ENCODE measurements at places on chromosomes 6 and 20. TPM values are rescaled to one million over a fixed set of nuclear protein-coding genes. Genes with fewer than 3 reads are reported as not detected.
A peak's percentile ranks its signal among the peaks of the same experiment; 100 is the strongest.

GRCh38 chr20:59010995-59011873 is 4.2 kb upstream of the CTSZ start:
- DNase-seq: no peak
- no peak overlapping the region for H3K4me3 ChIP-seq
- no peaks in the 10 kb centered on the region for H3K27me3 ChIP-seq
- H3K27ac ChIP-seq: no peak overlapping the region
- H3K4me1 ChIP-seq: peaks cover 28% of the 10 kb centered on the region

- H3K36me3 ChIP-seq: peaks cover 28% of the 10 kb centered on the region
- DNase-seq: no peak
- no peak overlapping the region for H3K27ac ChIP-seq
- H3K27me3 ChIP-seq: peaks cover 26% of the 10 kb centered on the region
These were observed 29.7 kb downstream of the SLC12A5 start for GRCh38 chr20:46058599-46059281.

- H3K27ac ChIP-seq: no peak overlapping the region
- peaks cover 31% of the 10 kb centered on the region for H3K4me1 ChIP-seq
- no peaks in the 10 kb centered on the region for H3K27me3 ChIP-seq
These were observed 78.8 kb upstream of the ARID1B start for GRCh38 chr6:156698239-156699016.

- H3K27me3 ChIP-seq: no peaks in the 10 kb centered on the region
- H3K4me1 ChIP-seq: no peaks in the 10 kb centered on the region
- H3K4me3 ChIP-seq: no peak overlapping the region
- no peak for DNase-seq
- H3K36me3 ChIP-seq: no peaks in the 10 kb centered on the region
- no peak overlapping the region for H3K27ac ChIP-seq
These were observed 130.9 kb downstream of the GMPR start for GRCh38 chr6:16369140-16369745.

DNA sequence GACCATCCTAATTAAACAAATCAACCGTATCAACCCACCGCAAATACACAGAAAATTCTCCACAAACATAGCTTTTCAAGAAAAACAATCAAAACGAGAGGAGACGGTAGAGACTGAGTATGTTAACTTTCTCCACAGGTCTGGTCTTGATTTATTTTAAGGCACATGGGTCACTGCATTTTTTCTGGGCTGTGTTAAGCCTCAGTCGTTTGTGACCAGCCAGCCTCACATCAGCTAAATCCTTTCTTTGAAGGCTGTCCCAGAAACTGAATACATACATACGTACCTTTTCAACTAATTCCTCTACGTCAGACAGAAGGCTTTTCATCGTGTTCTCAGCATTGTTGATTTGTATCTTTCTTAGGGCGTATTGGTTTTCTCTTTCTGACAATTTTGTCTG is 69.4 kb downstream of the LAMA4 start:
- no peaks in the 10 kb centered on the region for H3K4me1 ChIP-seq
- H3K4me3 ChIP-seq: no peak overlapping the region
- H3K27ac ChIP-seq: no peak overlapping the region
- H3K36me3 ChIP-seq: no peaks in the 10 kb centered on the region
- DNase-seq: no peak
- H3K27me3 ChIP-seq: peaks cover 2% of the 10 kb centered on the region

GRCh38 chr20:61299618-61300017 is 47.6 kb downstream of the CDH4 start:
- DNase-seq: no peak
- H3K36me3 ChIP-seq: no peaks in the 10 kb centered on the region
- no peak overlapping the region for H3K4me3 ChIP-seq
- no peak overlapping the region for H3K27ac ChIP-seq
- no peaks in the 10 kb centered on the region for H3K27me3 ChIP-seq
- no peaks in the 10 kb centered on the region for H3K4me1 ChIP-seq

- H3K4me1 ChIP-seq: no peaks in the 10 kb centered on the region
- H3K27ac ChIP-seq: no peak overlapping the region
- H3K4me3 ChIP-seq: no peak overlapping the region
- H3K36me3 ChIP-seq: no peaks in the 10 kb centered on the region
- H3K27me3 ChIP-seq: no peaks in the 10 kb centered on the region
These were observed 61.5 kb downstream of the YTHDF1 start for GRCh38 chr20:63154395-63154794.

GRCh38 chr6:167855825-167856425 is 29.2 kb downstream of the AFDN start:
- no peak overlapping the region for H3K4me3 ChIP-seq
- no peaks in the 10 kb centered on the region for H3K4me1 ChIP-seq
- H3K27me3 ChIP-seq: no peaks in the 10 kb centered on the region
- DNase-seq: no peak
- no peak overlapping the region for H3K27ac ChIP-seq
- H3K36me3 ChIP-seq: no peaks in the 10 kb centered on the region

GRCh38 chr6:88547768-88548167 is 381.6 kb upstream of the CNR1 start:
- no peak overlapping the region for H3K27ac ChIP-seq
- H3K4me3 ChIP-seq: no peak overlapping the region
- H3K36me3 ChIP-seq: no peaks in the 10 kb centered on the region
- no peak for DNase-seq

DNA sequence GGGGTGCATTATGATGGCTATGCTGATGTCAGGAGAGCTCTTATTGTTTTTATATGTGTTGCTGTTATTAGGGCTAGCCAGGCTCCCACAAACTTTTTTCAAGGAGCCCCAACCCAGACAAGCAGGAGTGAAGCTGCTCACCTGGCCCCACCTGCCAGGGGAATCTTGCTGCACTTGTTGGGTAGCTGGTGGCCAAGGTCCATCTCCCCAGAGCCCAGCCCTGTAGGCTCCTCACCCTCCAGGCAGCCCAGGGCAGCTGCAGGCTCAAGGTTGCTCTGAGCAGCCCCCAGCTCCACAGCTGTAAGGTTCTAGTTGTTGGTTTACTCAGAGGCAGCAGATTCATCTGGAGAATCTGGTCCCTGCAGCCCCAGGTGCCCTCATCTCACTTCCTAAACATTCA is 46.8 kb upstream of the SIRPA start:
- no peak overlapping the region for H3K4me3 ChIP-seq
- peaks cover 98% of the 10 kb centered on the region for H3K4me1 ChIP-seq
- no peaks in the 10 kb centered on the region for H3K27me3 ChIP-seq
- H3K36me3 ChIP-seq: no peaks in the 10 kb centered on the region
- DNase-seq: no peak

DNA sequence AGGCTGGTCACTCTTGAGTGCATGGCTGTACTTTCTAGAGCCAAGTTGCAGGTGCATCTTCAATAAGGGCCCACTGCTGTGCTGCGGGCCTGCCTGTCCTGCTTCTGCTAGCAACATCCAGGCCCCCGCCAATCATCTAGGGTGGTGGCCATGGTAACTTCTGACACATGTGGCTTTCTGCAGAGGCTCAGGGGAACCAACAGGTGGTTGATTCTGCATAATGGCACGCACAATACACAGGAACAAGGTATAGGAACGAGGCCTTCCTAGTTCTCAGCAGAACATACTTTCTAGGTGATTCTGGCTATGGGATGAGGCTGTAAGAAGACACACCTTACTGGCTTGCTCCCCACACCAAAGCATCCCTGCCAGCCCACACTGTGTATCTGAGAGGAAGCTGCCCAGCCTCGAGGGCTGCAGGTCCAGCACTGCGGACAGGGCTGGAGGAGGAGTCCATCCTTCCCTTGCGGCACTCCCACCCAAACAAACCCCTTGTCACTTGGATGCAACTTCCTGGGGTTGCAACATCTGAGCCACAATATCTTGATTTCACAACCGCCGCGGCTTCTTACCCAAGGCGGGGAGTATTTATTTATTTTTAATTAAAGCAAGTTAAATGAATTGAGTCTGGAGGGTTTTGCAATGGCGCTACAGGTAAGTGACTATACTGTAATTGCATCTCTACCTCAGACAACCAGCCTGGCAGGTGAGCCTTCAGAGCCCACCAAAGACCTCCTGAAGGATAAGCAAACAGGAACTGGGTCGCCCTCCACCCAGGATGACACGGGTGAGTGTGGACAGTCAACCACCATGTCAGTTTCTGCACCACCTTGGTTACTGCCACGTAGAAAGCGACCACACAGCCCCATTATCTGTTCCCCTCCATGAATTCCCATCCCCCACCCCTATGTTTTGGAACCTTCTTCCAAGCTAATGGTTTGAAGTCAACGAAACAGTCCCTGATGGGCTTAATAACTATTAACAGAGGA is 49.6 kb downstream of the SULF2 start:
- H3K4me3 ChIP-seq: peak overlapping the region; percentile 25
- H3K36me3 ChIP-seq: peaks cover 30% of the 10 kb centered on the region
- peak overlapping the region; percentile 91 for H3K27ac ChIP-seq
- DNase-seq: peak; percentile 93

DNA sequence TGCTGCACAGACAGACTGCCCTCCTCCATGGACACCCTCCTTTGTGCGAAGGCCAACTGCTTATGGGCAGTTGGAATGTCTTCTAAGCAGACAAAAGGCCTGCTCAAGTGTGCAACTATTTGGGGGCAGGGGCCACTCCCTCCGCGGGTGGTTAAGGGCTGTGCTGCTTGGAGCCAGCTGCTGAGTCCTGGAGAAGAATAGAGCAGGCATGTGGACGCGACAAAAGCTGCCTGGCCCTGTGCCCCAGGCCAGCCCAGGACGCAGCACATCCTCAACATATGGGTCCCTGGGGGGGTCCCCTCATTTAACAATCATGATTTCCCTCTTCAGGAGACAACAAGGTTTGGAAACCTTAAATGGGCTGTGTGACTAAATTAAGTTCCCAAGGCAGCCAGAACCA is 45.5 kb upstream of the ENTPD6 start:
- H3K4me1 ChIP-seq: peaks cover 10% of the 10 kb centered on the region
- H3K36me3 ChIP-seq: no peaks in the 10 kb centered on the region
- H3K27me3 ChIP-seq: peaks cover 41% of the 10 kb centered on the region
- no peak for DNase-seq

GRCh38 chr20:17825252-17825959 is 125.6 kb downstream of the BANF2 start:
- no peaks in the 10 kb centered on the region for H3K27me3 ChIP-seq
- no peaks in the 10 kb centered on the region for H3K36me3 ChIP-seq
- H3K4me1 ChIP-seq: peaks cover 4% of the 10 kb centered on the region
- DNase-seq: no peak

- peaks cover 22% of the 10 kb centered on the region for H3K4me1 ChIP-seq
- peak; percentile 67 for DNase-seq
- peak overlapping the region; percentile 19 for H3K27ac ChIP-seq
- no peaks in the 10 kb centered on the region for H3K36me3 ChIP-seq
- H3K27me3 ChIP-seq: no peaks in the 10 kb centered on the region
These were observed 8.5 kb upstream of the SOD2 start for GRCh38 chr6:159701413-159701999.

GRCh38 chr6:145547594-145548335 is 187.6 kb downstream of the EPM2A start:
- DNase-seq: no peak
- H3K36me3 ChIP-seq: no peaks in the 10 kb centered on the region
- H3K4me3 ChIP-seq: no peak overlapping the region

GRCh38 chr20:51563486-51564332 is 21.2 kb upstream of the NFATC2 start:
- no peak overlapping the region for H3K4me3 ChIP-seq
- no peaks in the 10 kb centered on the region for H3K36me3 ChIP-seq
- peaks cover 38% of the 10 kb centered on the region for H3K27me3 ChIP-seq
- no peak overlapping the region for H3K27ac ChIP-seq

- H3K36me3 ChIP-seq: no peaks in the 10 kb centered on the region
- H3K4me1 ChIP-seq: peaks cover 76% of the 10 kb centered on the region
- H3K27me3 ChIP-seq: no peaks in the 10 kb centered on the region
These were observed 75.5 kb downstream of the NOL4L start for GRCh38 chr20:32509639-32510066.

RIPOR2 gene
- polyA plus RNA-seq: 179 TPM

NKAPL gene
- polyA plus RNA-seq: 0.10 TPM

GCNT2 gene
- polyA plus RNA-seq: 10.0 TPM
